Psoas muscle (tissue), 8 donors: ENCODE measurements at places on chromosomes 4 and X. TPM values are rescaled to one million over a fixed set of nuclear protein-coding genes. Genes with fewer than 3 reads are reported as not detected.

GPC4 gene
- 18.9 TPM for total RNA-seq

POU4F2 gene
- not detected for total RNA-seq

DNA sequence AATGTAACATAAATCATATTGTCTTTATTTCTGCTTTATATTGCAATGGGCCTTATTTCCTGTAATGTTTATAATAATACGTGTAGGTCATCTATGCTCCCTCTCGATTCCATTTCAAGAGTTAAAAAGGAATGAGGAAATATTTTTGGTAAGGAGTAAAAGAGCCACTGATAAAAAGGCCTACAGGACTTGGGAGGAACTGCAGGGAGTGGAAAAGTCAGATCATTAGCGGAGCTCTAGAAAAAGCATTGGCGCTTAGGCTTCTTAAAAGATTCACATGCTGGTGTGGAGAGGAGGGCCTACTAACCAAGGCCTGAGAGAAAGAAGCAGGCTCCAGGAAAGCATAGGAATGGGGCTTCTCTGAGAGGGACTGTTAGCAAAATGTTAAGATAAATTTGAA is 82.9 kb upstream of the PNPLA4 start:
- no peak overlapping the region for H3K27ac ChIP-seq
- H3K4me3 ChIP-seq = no peak overlapping the region
- DNase-seq = no peak
- H3K27me3 ChIP-seq = no peaks in the 10 kb centered on the region
- H3K4me1 ChIP-seq = no peaks in the 10 kb centered on the region
- H3K36me3 ChIP-seq = no peaks in the 10 kb centered on the region

GRCh38 chr4:141153751-141154510 is 20.7 kb upstream of the RNF150 start:
- H3K4me1 ChIP-seq = no peaks in the 10 kb centered on the region
- H3K36me3 ChIP-seq = no peaks in the 10 kb centered on the region
- H3K27me3 ChIP-seq = no peaks in the 10 kb centered on the region
- DNase-seq = no peak

- no peaks in the 10 kb centered on the region for H3K27me3 ChIP-seq
- H3K4me3 ChIP-seq = no peak overlapping the region
- H3K4me1 ChIP-seq = peaks cover 25% of the 10 kb centered on the region
- H3K36me3 ChIP-seq = no peaks in the 10 kb centered on the region
- no peak overlapping the region for H3K27ac ChIP-seq
- DNase-seq = no peak
These were observed 332.2 kb downstream of the DHX15 start for GRCh38 chr4:24252121-24252520.

TMPRSS11D gene
- total RNA-seq = not detected

- H3K27me3 ChIP-seq = no peaks in the 10 kb centered on the region
- H3K36me3 ChIP-seq = no peaks in the 10 kb centered on the region
- H3K27ac ChIP-seq = peak overlapping the region; percentile 41
- no peak overlapping the region for H3K4me3 ChIP-seq
- H3K4me1 ChIP-seq = peaks cover 10% of the 10 kb centered on the region
These were observed 87.0 kb downstream of the RNF150 start for GRCh38 chr4:141046255-141046654.

GRCh38 chr4:119081943-119082342 is 53.7 kb upstream of the MYOZ2 start:
- no peaks in the 10 kb centered on the region for H3K4me1 ChIP-seq
- no peak overlapping the region for H3K27ac ChIP-seq
- H3K4me3 ChIP-seq = no peak overlapping the region

DNA sequence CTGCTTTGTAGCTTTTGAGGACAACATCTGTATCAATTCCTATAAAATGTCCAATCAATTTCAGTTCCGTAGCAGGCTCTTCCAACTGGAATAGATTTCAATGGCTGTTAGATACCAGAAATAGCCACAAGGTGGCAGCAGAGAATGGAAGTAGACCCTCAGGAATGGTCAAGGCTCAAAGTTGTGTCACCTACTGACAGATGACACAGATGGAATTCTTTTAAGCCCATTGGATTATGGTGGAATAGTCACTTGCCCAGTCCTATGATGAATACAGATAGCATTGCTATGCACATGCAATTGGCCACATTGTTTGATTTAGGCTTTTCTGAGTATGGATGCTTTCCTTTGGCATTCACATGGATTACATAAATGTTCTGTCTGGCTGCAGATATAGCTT is 130.4 kb upstream of the RADX start:
- H3K4me1 ChIP-seq = no peaks in the 10 kb centered on the region
- H3K27me3 ChIP-seq = no peaks in the 10 kb centered on the region
- H3K4me3 ChIP-seq = no peak overlapping the region

DNA sequence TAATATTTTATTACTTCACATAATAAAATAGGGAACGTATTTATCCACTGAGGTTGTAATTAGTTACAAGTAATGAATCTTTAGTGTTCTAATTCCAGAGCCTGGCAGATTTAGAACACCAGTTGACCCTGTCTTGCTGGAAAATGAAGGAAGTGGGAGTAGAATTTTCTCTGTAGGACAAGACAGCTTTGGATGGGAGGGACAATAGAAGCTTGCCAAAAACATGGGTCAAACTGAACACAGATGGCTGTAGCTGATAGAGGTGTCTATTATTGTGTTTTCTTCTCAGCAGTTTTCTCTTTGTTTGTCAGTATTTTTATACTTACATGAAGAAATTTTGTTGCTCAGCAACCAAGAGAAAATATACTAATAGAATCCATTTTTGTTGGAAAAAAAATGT is 20.2 kb downstream of the FAT4 start:
- no peak for DNase-seq
- H3K27ac ChIP-seq = no peak overlapping the region
- H3K27me3 ChIP-seq = no peaks in the 10 kb centered on the region
- no peaks in the 10 kb centered on the region for H3K36me3 ChIP-seq
- H3K4me3 ChIP-seq = no peak overlapping the region

GYG2 gene
- 0.42 TPM for total RNA-seq
